ENCODE measurements at places on chromosomes 12 and 14.

DNA sequence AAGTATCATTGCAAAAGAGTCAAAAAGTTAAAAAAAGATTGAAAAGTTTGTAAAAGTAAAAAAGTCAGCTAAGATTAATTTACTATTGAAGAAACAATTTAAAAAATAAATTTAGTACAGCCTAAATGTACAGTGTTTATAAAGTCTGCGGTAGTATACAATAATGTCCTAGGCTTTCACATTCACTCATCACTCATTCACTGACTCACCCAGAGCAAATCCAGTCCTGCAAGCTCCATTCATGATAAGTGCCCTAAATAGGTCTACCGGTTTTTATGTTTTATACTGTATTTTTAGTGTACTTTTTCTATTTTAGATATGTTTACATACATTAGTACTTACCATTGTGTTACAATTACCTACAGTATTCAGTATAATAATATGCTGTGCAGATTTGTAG, 43.9 kb upstream of the ABCC9 start:
- no peak for DNase-seq

- no peak for DNase-seq
Measured at GRCh38 chr14:71852181-71852580, 80.0 kb upstream of the RGS6 start.

DNA sequence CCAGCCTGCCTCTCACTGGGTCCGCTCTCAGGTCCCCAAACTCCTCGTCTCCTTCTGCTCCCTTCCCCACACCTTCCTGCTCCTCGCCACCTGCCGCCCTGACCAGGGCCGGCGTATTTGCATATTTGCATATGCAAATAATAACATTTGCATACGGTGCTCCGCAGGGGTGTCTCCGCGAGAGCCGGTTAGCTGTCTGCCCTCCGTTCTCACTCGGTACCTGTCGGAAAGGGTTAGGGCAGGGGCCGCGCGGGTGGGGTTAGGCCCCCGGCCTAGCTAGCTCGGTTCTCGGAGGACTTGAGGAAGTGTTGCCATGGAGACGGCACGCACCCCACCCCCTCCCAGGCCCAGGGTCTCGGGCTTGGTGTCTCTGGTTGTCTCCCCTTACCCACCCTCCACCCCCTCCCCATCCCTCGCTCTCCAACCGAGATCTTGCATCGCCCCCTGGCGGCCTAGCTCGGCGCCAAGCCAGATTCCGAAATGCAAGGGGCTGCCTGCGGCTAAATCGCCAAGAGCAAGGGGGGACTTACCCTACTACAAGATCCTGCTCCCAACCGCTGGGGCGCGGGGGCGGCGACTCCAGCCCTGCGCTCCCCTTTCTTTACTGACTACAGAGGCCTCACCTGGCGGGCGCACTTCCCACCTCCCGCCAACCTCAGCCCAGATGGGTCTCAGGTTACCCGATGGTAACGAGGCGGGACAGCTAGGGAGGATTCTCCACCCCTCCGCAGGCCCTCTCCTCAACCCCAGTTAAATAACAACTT, 8.1 kb downstream of the STAC3 start:
- no peak for DNase-seq

DNA sequence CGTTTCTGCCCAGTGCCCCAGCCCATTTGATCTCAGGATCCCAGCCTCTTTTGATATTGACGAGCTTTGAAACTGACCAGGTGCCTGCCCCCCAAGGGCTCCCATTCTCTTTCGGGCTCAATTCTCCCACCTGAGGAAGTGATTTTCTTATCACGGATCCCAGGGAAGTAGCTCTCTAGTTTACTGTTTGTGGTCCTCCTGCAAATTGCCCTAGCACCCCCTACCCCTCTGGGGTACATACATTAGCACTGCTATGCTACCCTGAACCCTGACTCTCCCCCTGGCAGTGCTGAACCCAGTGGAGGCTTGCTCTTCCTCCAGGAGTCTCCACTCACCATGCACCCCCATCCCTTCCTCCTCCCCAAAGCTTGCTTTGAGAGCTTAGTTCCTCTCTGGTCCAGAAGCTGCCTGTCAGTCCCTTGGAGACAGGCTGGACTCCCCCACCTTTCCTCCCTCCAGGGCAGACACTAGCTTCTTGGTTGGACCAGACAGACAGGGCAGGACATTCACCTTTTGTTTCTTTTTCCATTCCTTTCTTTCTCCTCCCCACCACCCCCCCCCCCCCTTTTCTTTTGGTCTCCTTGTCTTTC, 4.4 kb upstream of the TBX3 start:
- no peak for DNase-seq

DNA sequence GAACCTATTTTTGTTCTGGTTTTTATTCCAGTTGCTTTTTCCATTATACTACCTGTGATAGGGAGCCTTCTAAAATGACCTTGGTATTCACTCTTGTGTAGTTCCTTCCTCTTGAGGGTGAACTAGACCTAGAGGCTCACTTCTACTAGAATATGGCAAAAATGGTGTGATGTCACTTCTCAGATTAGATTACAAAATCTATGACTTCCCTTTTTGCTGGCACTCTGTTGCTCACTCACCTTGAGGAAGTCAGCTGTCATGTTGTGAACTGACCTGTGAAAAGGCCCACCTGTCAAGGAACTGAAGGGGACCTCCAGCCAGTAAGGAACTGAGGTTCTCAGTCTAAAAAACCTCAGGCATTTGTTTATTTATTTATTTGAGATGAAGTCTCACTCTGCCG, 5.7 kb downstream of the MIPOL1 start:
- no peak for DNase-seq

DNA sequence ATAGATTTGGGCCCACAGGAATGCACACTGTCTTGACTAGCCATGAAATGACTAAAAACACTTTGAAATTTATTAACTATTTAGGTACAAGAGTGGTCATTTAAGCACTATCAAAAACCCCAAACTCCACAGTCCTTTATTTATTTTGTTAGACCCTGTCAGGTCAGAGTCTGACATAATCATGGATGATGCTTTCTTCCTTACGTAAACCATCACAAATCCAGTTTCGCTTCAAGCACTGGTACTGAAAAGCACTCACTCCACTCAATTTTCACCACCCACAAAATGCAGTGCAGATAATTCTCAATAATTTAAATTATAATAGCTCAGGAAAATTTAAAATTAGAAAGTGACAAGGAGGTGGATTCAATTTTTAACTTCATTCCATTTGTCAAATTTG, 25.8 kb downstream of the PPP2R5E start:
- no peak for DNase-seq

GRCh38 chr12:65584016-65584415, 240.3 kb upstream of the HMGA2 start:
- DNase-seq, result no peak

DNA sequence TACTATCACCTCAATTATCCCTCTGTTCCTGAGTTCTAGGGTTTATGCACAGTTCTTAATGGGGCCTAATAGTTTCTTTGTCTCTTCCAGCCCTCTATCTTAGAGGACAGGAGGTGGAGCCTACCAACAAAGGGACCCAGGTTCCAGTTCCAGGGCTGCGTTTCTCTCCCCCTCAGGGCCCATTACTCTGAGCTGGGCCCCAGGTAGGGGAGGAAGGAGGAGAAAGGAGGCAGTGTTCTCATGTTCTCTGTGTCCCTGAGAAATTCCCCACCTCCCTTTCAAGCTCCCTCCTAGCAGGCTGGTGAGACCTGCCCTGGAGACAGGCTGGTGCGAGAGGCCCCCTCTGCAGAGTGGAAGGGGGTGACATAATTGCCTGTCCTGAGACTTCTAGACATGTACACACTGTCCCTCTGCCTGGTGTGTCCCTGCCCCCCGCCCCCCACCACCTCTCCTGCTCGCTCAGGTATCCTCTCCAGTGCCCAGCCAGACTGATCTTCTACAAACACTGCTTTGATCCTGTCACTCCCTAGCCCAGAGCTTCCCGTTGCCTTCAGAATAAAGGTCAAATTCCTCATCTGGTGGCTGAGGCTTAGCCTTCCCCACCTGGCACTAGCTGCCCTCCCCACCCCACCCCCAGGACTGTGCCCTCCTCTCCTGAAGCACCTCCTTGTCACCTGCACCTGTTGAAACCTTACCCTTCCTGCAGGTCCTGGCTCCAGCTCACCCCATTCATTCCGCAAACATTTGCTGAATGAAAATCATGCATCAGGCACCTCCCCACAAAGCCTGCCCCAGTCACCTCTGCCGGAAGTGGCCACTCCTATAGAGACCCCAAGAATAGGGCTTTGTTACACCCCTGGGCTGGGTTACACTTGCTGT, 21.1 kb upstream of the KRT8 start:
- DNase-seq, result no peak

DNA sequence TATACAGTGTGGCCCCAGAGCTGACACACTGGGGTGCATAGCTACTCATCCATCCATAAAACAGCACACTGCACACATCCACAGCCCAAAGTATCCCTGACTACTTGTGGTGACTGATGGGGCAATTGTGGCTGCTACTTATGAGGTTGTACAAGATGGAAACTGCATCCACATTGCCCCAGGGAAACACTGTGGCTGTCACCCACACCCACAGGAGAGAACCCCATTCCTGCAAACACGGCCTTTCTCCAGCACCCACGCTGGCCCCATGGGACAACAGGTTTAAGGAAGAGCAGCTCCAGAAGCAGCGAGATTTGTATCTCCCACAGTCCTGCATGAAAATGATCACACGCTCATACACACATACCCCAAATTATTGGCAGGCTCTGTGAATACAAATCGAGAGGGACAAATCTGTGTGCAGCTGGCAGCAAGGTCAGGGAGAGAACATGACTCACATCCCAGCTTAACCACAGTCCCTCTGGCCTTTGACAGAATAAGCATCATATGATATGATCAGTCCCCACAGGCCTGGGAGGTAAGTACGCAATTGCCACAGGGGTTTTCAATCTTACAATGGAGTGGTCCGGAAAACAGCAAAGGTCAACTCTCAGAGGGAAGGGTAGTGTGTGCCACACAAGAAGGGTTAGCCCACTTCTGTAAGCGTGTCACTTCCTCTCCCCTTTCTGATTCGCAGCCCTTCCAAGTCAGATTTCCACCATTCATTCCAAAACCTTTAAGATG, 61.9 kb downstream of the ESR2 start:
- DNase-seq, result no peak

DNA sequence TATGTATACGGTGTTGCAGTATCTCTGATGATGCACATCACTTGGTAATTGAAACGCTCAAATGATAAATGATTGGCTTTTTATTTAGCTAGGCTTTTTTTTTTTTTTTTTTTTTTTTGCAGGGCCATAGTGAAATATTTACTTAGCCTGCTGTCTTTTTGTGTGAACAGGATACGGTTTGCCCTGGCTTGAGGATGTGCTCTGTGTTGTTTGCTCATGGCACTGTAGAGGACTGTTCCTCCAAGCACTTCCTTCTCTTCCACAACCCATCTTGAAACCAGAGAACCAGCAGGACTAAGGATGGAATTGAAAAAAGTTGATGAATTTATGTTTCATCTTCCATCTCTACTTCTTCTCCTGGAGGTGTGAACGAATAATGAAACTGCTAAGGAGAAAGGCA, 15.5 kb upstream of the SSPN start:
- no peak for DNase-seq

- DNase-seq, result no peak
Measured at GRCh38 chr12:131867891-131868675, 26.3 kb upstream of the ULK1 start.

DNA sequence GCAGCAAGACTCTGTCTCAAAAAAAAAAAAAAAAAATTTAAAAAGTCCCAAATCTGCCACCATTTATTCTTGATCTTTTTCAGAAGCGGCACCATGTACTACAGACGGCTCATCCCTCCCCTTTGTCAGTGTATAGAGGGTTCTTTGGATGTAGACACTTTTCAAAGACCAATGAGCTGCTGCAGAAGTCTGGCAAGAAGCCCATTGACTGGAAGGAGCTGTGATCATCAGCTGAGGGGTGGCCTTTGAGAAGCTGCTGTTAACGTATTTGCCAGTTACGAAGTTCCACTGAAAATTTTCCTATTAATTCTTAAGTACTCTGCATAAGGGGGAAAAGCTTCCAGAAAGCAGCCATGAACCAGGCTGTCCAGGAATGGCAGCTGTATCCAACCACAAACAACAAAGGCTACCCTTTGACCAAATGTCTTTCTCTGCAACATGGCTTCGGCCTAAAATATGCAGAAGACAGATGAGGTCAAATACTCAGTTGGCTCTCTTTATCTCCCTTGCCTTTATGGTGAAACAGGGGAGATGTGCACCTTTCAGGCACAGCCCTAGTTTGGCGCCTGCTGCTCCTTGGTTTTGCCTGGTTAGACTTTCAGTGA, 6.5 kb upstream of the ACACB start:
- no peak for DNase-seq

DNA sequence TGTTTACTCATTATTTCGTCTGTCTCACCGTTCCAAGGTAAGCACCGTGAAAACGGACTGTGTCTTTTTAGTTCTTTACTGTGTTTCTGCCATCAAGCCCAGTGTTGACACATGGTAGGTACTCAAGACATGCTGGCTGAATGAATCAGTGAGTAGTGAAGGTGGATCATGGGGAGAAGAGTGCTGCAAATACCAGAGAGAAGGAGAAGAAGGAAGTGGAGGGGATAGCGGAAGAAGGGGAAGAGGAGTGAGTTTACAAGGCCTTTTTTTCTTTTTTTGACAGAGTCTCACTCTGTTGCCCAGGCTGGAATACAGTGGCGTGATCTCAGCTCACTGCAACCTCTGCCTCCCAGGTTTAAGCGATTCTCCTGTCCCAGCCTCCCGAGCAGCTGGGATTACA, 54.6 kb downstream of the ETV6 start:
- no peak for DNase-seq

GRCh38 chr14:95140060-95140858, 17.1 kb downstream of the DICER1 start:
- no peak for DNase-seq

- DNase-seq, result no peak
Measured at GRCh38 chr12:114412307-114412706, 6.4 kb upstream of the TBX5 start.

DNA sequence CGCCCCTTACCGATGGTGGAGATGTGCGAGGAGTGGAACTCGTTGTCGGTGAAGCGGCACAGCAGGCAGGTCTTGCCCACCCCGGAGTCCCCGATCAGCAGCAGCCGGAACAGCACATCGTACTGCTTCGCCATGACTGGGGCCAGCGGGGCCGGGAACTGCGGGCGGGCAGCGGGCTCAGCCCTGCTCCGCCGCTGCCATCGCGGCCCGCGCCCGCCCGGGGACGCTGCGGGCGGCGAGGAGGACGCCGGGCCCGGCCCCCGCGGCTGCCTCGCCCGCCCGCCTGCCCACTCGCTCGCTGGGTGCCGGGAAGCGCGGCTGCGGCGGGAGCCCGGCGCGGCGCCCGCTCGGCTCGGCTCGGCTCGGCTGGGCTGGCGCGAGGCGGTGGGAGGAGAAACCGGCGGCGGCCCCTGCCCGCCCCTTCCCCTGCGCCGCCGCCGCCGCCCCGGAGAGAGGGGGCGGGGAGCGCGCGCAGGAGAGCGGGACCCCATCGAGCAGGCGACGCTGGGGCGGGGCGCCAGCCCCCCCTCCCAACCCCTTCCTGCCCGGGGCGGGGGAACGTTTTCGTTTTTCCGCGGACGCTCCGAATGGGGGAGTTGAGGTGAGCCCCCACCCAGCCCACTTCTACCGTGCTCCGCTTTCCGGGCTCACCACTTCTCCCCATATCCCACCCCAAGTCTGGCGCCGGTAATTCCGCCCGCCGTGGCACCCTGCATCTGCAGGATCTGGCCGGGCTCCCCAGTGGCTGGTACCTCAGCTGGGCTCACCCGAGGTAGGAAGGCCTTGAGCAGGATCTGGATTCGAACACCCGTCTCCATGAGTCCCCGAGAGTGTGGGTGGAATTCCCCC, at the start of gene RAB15:
Gene RAB15 (minus strand): TSS at position 394 of the 849 bp plus-strand sequence. CDS start 260 bp downstream, at position 134.
- DNase-seq, result no peak

GRCh38 chr12:65188179-65188701, 18.9 kb downstream of the LEMD3 start:
- no peak for DNase-seq

All from stimulated activated CD8-positive, alpha-beta memory T cell treated with anti-CD3 and anti-CD28 coated beads, Interleukin-2, amount 100 ng/mL, for 1 hour (primary cell).